ENCODE measurements at places on chromosomes 2 and 18.

DNA sequence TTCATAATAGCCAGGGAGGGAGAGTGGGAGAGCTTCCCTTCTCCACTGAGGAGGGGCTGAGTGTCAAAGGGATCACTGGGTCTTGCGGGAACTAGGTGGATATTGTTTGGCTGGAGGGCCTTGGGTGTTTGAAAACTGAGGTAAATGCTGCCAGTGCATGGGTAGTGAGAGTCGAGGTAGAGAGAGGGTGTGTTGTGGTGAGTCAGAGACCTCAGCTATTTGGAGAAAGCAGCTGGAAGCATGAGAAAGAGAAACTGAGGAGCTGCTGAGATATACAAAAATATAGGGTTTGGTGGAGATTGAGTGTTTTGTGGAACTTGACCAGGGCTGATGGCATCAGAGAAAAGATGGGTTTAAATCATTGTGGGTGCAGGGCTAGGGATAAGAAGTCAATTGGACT, 127.0 kb upstream of the CCDC195 start:
- no peak for DNase-seq

GRCh38 chr2:1254662-1255343, 158.5 kb upstream of the TPO start:
- no peak for DNase-seq

- DNase-seq, result no peak
These were observed 8.5 kb downstream of the DTNA start for GRCh38 chr18:34718610-34719009.

DNA sequence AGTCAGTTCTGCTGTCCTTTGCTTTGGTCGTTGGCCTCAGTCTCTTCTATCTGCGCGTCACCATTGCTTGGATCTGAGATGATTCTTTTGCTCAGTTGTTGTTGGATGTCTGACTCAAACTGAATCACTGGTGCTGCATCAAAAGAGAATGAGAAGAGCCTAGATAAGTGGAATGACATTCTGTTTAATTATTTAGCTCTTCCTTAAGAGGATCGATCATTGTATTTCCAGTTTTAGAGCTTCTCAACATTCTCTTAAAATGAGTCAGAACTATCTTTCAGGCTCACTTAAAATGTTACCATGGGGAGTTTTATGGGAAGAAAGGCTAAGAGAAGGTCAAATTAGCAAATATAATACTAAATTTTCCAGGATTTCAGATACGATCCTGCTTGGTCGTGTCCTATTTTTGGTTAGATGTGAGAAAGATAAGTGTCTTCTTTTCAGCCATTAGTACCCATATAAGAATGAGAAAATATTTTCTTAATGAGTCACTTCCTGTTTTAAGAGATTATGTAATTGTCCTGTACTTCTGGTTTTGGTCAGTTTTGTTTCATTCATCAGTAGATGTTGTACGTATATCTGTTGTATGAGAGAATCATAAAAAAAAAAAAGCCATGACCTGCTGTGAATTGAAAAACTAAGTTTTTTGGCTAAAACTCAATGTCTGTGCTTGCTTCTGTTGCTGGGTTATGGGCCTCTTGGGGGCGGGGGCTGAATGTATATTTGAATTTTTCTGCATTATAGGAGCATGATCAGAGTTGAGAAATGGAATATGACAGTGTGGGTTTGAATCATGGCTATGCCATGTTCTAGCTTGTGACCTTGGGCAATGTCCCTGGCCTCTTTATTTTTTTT, 31.6 kb upstream of the CASP10 start:
- no peak for DNase-seq

- no peak for DNase-seq
These were observed 3.1 kb upstream of the LPIN1 start for GRCh38 chr2:11743366-11743765.

DNA sequence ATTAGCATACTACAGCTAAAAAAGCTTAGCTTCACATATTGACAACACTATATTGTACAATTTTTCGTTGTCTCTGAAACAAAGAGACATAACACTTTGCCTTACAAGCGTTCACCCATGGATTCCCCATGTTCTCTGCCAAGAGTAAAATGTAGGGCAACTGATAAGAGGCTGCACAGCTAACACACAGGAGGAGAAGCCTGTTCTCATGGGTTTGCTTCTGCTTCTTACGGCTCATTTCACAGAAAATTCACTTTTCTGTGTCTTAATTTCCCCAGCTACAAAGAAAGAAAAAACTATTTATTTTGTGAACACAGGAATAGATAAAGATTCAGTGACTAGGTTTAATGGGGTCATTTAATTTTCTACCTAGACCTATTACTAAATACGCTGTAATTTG, 182.8 kb upstream of the DLGAP1 start:
- DNase-seq, result no peak

DNA sequence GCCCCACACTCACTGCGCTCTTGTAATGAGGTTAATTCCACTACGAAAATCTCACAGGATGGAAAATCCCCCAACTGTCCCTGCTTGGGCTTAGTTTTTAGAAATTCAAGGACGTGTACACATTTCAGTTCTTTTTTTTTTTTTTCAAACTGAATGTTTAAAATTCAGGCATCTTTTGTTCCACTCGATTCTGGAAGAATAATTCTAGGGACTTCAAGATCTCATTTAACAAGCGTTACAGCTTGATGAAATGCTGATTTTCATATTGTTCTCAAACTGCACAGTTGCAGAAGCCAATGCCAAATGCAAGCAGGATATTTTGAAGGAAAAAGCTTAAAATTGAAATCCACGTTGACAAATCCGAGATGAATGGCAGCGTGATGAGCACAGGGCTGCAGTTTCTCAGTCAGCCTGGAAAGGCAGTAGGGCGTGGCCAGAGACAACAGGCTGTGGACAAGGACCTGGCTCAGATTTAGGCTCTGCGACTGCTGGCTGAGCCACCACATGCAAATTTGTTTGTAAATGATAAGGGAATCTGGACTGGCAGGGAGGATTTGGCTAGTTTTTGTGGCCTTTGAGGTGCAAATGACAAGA, 128.1 kb upstream of the MYCN start:
- DNase-seq, result no peak

- DNase-seq, result no peak
These were observed 14.3 kb downstream of the GPR17 start for GRCh38 chr2:127660291-127660578.

DNA sequence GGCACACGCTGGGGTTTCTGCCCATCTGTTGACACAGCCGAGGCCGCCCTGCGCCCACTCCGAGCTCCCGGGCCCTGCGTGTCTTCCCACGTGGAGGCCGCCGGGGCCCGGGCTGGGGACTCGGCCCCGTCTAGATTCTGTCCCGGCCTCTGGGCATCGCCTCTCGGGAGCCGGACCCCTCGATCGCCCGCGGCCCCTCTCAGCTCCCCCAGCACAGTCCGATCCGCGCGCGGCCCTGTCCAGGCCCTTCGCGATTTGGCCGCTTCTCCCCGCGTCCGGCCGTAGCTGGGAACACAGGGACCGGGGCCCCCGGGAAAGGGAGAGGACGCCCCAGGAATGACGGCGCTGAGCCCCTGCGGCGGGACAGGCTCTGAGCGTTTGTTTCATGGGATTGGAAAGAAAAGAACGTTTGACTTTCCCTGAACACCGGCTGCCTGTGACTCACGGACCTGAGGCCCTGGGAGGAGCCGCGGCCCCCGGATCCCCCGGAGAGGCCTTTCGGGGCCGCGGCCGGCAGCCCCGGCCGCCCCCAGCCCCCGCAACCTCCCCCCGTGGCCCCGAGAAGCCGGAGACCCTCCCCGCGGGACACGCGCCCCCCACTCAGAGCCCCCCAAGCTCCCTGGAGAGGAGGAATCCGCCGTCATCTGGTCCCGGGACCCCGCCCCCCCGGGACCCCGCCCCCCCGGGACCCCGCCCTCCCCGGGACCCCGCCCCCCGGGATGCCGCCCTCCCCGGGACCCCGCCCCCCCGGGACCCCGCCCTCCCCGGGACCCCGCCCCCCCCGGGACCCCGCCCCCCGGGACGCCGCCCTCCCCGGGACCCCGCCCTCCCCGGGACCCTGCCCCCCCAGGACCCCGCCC, 62.7 kb upstream of the CTDP1 start:
- DNase-seq, result no peak

DNA sequence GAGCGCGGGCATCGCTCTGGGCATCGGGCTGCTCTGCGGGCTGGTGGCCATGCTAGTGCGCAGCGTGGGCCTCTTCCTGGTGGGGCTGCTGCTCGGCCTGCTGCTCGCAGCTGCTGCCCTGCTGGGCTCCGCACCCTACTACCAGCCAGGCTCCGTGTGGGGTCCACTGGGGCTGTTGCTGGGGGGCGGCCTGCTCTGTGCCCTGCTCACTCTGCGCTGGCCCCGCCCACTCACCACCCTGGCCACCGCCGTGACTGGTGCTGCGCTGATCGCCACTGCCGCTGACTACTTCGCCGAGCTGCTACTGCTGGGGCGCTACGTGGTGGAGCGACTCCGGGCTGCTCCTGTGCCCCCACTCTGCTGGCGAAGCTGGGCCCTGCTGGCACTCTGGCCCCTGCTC, 3.8 kb downstream of the TMEM198 start:
- DNase-seq, result no peak

- no peak for DNase-seq
These were observed 79.8 kb downstream of the CCDC150 start for GRCh38 chr2:196719110-196719872.

GRCh38 chr2:74619651-74620297, 28.4 kb downstream of the M1AP start:
- DNase-seq, result no peak

DNA sequence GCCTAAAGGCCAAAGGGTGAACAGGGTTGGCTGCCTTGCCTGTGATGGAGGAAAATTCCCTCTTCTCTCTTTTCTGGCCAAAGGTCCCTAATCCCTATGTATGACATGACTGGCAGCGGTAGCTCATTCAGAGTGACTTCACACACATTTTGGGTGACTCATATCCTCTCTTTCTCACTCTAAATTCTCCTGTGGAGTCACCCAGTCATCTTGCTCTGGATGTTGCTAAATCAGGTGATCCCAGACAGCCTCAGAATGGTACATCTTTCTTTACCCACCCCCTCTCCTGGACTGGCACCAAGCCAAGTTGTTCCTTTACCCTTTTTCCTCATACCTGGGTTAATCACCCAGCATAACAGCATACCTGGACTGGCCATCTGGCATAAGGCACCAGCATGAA, 77.2 kb downstream of the NEURL3 start:
- DNase-seq, result no peak

GRCh38 chr18:58858591-58859468, 5.8 kb upstream of the ZNF532 start:
- no peak for DNase-seq

- DNase-seq, result no peak
These were observed 138.9 kb upstream of the NABP1 start for GRCh38 chr2:191539068-191539467.

DNA sequence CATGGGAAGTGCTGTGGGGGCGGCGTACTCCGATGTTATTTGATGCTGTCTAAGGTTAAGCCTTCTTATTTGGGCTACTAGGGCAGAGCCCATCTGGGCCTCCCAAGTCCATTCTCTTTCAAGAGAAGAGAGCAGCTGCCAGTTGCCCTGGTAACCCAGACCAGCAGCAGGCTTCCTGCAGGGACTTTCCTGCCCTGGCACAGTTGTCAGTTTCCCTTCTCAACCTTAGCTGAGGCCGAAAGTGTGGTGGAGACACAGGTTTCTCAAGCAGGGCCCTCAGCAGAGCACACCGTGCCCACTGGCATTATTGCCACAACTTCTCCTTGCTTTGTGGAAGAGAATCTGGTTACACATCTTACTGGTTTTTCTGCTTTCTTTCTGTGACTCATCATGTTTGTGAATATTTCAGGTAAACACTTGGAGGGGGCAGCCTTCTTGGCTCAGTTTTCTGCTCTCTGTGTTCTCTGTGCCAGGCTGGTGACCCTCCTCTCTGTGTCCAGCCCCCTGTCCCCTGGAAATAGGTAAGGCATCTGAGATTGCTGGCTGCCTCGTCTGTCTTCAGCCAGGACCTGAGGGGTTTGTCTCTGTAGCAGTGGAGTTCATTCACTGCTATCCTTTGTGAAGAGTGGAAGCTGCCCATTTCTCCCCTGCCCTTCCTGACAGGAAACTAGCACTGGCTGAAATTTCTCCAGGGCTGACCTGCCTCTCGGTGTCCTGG, 111.0 kb downstream of the B3GNT2 start:
- no peak for DNase-seq

DNA sequence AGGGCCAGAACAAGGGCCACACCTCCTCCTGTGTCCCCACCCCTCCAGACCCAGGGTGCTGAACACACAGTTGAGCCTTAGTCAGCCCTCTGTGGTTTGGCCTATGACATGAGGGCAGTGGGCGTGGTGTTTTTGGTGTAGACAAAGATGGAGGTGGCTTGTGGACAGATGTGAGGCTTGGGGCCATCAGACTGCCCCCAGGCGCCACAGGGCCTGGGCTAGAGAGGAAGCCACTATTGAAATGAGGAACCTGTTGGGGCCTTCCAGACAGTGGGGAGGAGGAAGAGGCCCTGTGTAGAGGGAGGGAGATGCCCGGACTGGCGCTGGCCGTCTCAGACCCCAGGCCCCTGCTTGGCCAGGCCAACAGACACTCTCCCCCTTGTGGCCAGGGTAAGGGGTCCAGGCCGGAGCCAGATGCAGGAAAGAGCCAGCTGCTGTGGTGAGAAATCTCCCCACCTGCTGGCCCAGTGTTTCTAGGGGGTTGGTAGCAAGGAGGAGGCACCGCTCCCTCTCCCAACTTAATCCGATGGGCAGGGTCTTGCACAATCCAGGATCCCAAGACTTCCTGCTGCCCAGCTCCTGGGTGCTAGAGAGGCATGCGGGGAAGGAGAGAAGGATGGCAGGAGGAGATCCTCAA, 53.8 kb downstream of the SMAD7 start:
- no peak for DNase-seq

DNA sequence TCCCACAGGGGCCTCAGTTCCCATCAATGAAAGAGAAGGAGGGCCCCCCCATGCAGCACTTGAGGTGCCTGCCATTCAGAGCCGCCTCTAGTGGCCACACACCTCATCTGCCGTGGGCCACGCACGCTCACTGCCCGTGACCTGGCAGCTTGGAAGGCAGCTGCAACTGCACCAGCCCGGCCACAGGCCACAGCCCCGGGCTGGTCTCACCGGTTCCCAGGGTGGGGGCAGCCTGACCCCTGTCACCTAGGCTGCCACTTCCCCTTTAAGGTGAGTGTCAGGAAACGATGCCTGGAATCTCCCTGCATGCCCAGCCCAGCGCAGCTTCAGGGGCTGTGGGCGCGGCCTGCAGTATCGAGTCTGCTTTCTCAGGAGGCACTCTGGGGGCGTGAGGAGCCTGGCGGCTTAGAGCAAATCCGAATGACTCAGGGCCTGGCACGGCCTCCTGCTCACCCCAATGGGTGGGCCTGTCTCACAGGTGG, 2.6 kb downstream of the MAB21L4 start:
- DNase-seq, result peak; percentile 34

- DNase-seq, result no peak
These were observed 27.7 kb downstream of the NFATC1 start for GRCh38 chr18:79423211-79424007.

All from stimulated activated CD8-positive, alpha-beta memory T cell treated with anti-CD3 and anti-CD28 coated beads, Interleukin-7, amount 100 ng/mL, for 24 hours (primary cell).